ENCODE measurements at places on chromosomes 7 and 10.

- no peak for DNase-seq
Observed at GRCh38 chr10:89301721-89302445, at the start of gene IFIT2. TSS of gene IFIT2 (plus strand) at chr10:89302046. CDS start at chr10:89302124, 78 bp downstream.

- no peak for DNase-seq
Observed at GRCh38 chr10:132967540-132967939, 25.2 kb upstream of the CFAP46 start.

DNA sequence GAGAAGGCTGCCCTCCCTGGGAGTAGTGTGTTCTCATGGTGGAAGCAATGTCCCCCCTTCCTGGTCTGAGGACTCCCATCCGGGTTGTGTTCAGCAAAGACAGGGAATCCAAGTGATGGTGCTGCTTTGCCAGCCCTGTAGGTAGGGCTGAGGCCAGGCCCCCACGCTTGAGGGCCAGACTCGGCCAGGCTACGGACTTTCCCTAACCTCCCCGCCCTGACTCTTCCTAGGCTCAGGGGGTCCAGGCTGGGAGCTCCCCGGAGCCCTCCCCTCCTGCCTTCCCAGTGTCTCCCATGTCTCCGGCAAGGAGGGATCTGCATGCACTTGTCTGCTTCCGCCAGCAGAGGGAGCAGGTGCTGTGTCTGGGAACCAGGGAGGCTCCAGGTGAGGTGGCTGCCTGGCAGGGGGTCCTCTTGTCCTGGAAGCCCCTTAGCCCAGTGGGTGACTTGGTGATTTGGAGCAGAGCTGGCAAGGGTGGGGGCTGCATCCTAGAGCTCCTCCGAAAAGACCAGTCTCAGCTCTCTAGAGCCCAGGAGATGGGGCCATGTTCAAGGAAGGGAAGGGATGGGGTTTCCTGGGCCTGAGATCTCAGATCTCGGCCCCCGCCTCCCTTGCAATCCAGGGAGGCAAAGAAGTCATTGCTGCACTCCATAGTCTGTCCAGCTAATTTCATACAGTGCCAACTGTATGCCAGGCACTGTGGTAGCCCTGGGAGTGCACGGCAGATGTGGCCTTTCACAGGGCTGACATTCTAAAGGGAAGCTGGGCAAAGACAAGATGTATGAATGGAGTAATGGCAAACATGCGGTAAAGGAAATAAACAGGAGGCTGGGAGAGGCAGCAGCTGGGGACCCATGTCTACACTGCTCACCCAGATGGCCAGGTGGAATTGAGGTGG, 20.3 kb upstream of the SFRP5 start:
- DNase-seq, result peak; percentile 89

- no peak for DNase-seq
Observed at GRCh38 chr7:80833289-80834268, 85.3 kb downstream of the SEMA3C start.

DNA sequence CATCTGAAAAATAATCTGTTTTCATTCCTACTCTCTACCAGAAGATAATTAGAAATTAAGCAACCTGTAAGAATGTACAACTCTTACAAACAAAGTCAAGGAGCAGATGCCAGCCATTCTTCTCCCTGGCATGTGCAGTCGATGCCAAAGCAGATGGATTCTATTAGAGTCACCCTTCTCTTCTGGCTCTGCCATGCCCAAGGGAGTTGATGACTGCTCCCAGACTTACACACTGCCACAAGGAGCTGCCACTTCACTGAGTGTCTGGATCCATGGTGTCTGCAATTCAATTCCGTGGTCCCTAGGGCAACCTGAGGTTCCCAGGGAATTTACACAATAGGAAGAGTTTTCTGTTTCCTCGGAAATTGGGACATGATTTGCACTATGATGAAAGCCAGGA, 89.1 kb upstream of the IFRD1 start:
- DNase-seq, result no peak

GRCh38 chr10:59175538-59176240, 754 bp upstream of the PHYHIPL start:
- DNase-seq, result no peak

DNA sequence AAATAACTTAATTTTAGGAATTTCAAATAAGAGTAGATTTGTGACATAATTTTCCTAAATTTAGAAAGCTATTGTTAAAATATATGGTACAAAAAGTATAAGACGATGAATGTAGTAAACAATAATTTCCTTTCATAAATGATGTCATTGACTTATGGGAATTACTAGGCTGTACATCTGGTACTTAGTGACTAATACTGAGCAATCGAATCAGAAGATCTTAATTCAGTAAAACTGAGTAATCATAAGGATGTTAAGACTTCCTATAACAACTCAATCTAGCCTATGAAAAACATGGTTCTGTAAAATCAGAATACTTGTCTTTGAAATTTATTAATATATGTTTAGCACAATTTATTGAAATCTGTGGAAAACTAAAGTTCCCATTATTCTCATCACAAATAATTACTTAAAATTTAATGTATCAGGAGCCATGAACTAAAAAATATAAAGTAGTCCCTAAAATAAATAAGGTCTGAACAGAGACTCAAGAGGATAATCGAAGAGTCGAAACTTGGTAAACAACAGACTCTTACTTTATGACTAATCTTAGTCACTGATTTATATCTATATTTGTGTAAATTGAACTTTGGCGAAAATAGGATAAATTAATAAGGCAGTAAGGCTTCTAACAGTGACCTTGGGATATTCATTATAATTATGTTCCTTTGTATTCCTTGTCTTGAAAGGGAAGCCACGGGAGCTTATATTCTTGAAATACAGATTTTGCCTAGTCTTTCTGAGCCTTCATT, 142.1 kb downstream of the HGF start:
- DNase-seq, result no peak

DNA sequence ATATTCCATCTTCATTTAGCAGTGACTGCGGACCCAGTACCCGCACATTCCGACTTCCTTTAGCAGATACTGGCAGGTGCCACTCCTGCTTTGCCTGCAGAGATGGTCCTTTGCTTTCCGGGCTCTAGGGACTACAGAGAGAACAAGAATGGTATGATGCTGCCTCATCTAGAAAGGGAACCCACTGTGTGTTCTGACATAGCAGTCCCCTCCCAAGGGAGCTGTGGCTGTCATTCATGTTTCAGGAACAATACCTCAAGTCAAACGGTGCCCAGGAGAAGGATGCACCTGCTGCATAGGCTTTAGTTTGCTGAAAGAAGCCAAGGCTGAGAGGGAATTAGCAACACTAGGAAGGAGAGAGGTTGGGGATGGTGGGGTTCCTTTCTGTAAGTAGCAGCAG, 15.9 kb upstream of the TMEM72 start:
- no peak for DNase-seq

GRCh38 chr7:100640517-100641440, 573 bp downstream of the TFR2 start:
- no peak for DNase-seq

- no peak for DNase-seq
Observed at GRCh38 chr7:157676001-157676400, 339.2 kb downstream of the DNAJB6 start.

DNA sequence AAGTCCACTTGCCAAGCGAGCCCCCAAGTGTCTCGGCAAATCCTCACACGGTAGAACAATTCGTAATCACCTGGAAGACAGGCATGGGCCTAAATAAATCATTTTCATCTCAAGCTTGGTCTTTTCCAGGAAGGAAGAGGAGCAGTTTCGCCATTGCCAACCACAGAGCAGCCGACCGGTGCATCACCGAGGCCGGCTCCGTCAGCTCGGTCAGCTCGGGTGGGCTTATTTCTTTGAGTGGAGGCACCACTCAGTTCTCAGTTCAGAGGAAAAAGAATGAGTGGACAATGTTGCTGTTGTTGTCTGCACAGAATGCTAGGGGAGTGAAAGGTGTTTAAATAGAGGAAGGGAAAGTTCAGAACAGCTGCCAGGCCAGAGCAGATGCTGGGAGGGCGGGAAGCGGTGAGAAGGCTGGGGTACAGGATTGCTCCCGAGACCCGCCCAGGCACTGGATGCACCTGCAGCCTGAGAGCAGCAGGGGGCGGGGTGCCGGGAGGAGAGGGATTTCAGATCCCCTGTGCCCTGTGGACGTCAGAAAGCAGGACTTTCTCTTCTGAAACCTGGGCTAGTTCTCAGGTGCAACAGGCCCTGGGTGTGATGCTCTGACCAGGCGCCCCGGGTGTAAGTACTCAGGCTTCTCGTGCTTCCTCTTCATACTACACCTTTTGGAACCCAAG, 17.7 kb upstream of the IGFBP3 start:
- no peak for DNase-seq

- no peak for DNase-seq
Observed at GRCh38 chr10:88256013-88256680, 327.0 kb downstream of the RNLS start.

DNA sequence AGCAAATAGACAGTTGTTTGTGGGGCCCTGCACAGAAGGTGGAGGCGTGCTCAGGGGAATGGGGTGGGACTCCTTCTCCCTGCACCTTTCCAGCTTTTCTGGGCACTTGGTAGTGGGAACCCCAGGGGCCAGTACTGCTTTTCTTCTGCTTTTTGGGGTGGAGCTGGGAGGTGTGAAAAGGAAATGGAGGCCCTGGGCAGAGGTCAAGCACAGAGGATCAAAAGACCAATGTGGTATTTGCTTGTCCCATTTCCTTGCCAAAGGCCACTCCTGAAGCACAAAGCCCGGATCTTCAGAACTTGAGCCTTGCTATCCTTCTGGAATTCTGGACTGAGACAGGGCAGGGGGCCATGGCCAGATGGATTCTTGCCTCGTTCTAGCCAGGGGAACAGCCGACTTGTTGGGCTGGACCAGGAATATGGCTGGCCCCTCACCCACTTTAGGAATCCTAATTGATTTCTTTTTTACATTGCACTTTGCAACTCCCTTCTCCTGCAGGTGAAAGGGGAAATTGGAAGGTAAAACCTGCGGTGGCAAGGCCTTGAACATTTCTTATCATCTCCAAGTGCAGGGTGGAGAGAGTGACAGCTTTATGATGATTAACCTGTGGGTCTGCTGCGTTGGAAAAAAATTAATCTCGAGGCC, 26.5 kb downstream of the ADRA2A start:
- DNase-seq, result no peak

GRCh38 chr7:127266047-127266446, 13.3 kb upstream of the GRM8 start:
- no peak for DNase-seq

DNA sequence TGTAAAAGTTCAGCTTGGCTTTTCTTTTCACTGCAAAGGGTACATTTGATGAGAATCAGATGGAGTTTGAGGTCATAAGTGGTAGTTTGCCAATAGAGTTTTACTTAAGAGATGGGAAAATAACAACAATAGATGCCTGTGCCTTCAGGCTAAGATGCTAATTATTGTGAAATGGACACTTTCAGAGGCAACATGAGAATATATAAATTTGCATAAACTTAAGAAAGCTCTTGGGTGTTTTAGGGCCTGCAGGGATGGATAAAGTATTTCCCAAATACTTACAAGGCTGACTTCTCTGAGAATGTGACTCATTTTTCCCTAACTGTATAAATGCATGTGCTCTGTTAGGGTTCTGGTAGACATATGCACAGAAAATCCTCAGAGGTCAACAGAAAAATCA, 200.3 kb upstream of the SVIL start:
- DNase-seq, result no peak

DNA sequence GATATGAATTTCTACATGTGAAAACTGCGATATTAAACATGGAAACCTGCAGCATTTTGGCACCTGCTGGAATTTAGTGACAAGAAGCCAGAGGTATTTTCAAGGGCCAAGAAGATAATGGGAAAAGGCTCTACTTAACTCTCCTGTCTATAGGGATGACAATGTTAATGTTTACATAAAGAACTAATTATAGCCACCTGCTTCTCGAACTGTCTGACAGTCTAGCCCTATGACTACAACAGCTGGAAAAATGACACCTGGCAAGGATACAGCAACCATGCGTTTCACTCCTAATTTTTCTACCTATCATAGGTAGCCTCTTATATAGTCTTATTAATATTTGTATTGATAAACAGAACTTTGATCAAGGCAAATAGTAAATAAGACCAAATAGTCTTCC, 49.6 kb downstream of the MAGI2 start:
- DNase-seq, result no peak

DNA sequence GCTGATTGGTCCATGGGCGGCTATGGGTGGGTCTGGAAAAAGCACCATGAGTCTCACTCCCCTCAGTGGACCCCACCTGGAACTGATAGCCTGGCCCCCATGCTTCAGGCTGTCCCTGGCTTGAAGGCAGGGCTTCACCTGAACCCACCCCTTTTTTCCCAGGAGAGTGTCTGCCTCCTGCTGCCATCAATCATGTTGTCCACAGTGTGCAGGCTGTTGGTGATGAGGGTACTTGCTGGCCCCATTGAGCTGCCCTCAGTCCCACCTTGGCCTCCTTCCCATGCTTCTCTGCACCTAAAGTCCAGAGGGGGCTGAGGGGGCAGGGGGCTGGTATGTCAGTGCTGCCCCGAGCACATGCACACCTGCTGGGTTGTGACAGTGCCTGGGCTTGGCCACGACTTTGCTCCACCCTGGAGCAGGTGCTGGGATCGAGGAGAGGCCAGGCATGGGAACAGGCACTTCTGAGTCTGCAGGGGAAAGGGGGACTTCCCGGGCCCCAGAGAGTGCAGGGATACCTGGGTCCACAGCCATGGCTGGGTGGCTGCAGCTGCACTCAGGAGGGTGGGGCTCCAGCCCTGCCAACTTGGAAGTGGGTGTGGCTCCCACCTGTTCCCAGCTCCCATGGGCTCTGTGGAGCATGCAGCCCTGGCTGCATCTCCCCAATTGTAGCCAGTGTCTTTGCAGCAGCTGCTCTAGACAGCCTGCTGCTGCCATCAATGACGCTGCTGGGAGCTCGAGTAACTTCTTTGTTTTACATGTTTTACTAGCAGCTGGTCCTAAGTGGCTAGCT, 56.9 kb downstream of the ADK start:
- DNase-seq, result no peak

GRCh38 chr7:121544726-121545125, 148.6 kb upstream of the FAM3C start:
- peak; percentile 24 for DNase-seq

- DNase-seq, result no peak
Observed at GRCh38 chr10:129944456-129944855, 19.6 kb downstream of the EBF3 start.

- DNase-seq, result no peak
Observed at GRCh38 chr10:33115738-33116719, 158.0 kb upstream of the ITGB1 start.

GRCh38 chr7:30479202-30480120, 877 bp upstream of the NOD1 start:
- DNase-seq, result no peak

- peak; percentile 51 for DNase-seq
Observed at GRCh38 chr7:50595491-50596102, 30.4 kb upstream of the DDC start.

GRCh38 chr10:77711683-77712049, 74.1 kb upstream of the KCNMA1 start:
- DNase-seq, result no peak

Data from H54 (cell line).